ENCODE measurements at places on chromosomes 12 and 14.

DNA sequence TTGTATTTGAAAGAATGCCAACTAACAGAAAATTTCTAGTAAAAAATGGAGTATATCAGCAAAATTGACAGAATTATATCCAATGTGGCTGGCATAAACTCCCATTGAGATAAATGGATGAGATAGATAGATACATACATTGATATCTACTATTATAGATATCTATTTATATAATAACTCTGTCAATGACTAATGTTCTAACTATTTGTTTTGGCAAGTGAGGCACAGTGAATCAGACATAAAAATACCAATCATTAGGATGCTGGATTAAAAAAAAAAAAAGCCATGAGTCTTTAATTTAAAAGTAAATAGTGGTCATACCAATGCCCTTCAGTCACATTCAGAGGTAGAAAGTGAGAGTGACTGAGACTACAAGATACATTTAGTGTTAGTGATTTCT, 33.7 kb upstream of the GLIPR1 start:
- no peak for DNase-seq

DNA sequence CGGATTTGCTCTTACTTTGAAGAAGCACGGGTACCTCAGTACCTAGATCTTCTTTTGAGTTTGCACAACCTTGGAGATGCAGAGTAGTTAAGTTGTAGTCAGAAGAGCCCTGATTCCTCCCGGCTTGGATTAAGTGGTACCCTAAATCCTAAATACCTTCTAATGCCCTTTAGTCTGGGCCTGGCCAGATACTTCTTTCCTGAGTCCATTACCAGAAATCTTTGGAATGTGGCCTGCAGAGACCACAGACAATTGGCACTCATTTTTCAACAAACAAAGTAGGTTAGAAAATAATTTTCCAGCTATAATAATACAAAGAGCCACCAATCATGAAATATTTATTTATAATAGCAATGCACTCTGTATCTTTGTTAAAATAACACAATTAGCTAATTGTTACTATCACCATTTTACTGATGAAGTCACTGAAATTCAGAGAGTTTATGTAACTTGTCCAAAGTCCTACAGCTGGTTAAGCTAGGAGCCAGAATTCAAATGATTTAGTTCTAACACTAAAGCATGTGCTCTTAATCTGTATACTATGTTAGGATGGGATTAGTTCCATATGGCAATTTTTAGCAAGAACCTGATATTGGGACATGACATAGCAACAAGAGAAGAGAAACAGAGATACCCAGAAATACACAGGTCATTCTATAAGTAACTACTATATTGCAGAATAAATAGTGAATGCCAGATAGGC, 132.1 kb upstream of the PDZRN4 start:
- no peak for DNase-seq

- DNase-seq = no peak
Measured at GRCh38 chr14:70086685-70087379, 101.9 kb downstream of the SLC8A3 start.

- no peak for DNase-seq
Measured at GRCh38 chr12:65891219-65891618, 66.9 kb downstream of the HMGA2 start.

- no peak for DNase-seq
Measured at GRCh38 chr14:55832122-55832911, 252.3 kb downstream of the KTN1 start.

DNA sequence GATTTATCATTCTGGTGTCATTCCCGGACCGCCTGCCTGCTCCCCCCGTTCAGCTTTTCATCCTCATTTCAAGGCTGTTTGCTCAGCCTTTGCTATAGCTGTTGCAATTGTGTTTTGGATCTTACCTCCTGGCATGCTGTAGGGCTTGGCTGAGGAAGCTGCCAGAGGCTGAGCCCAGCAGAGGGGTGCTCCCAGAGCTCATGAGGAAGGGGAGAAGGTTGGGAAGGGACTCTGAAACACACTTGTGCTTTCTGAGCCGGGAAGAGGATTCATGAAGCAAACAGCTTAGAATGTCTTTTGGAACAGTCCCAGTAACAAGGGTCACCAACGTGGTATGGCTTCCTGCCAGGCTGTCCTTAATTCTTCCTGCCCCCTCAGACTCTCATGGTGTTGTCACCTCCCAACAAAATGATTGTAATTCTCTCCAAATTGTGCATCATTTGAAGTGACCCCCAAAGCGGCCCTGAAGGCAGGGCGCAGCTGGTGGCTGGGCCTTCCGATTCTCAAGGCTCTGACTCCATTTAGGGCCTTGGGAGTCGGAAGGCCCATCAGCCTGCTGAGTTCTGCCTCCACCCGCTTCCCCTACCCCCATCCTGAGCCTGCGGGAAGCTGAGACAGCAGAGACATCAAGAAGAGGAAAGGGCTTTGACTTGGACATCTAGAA, 111.9 kb upstream of the ARHGAP5 start:
- DNase-seq = no peak

DNA sequence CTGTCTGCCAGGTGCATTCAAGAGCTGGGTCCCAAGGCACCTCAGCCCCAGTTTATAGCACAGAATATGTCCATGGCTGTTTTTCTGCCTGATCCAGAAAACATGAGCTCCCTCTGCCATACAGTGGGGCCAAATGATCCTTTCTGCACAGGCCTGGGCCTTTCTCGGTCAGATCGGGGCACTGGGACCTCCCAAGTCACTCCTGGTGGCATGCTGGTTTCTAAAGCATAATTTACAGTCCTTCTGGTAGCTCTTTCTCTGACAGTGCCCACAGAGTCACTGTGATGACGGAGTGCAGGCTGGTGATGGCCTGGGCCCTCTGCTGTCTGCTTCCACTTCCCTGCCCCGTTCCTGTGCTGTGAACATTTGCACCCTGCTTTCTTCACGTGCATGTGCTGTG, 99.2 kb downstream of the ADGRD1 start:
- DNase-seq = no peak

DNA sequence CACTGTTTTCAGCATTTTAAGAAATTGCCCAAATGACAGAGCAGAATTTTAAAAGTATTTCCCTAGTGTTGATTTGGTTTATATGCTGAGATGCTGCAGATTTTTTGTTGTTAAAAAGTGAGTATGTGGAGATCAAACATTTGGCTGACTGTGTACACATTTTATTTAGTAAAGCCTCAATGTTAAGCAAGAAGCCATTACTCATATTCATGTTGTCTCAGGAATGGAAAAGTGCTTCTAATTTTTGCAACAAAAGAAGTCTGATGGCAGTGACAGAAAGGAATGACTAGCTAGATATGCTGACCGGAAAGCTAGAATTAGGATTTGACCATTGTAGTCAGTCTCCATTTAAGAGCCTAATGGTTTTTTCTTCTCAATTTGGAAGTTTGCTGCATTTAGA, 22.5 kb downstream of the SLC38A6 start:
- DNase-seq = no peak

GRCh38 chr14:37417833-37418232, 177.2 kb downstream of the FOXA1 start:
- DNase-seq = no peak

DNA sequence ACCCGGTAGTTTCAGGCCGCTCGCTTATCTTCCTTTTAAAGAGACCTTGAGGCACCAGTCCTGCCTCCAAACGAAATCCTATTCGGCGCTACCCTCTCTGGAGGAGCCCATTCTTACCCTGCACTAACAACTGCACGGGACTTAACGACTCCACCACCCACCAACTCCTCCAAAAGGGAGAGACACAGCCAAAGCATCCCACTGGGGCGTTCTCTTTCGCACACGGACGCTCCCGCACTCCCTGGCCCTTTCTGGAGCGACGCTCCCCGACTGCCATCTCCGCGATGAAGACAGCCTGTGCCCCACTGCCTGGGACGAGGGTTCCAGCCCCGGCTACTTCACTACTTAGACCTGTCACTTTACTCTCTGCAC, 650 bp downstream of the GALC start:
- no peak for DNase-seq

DNA sequence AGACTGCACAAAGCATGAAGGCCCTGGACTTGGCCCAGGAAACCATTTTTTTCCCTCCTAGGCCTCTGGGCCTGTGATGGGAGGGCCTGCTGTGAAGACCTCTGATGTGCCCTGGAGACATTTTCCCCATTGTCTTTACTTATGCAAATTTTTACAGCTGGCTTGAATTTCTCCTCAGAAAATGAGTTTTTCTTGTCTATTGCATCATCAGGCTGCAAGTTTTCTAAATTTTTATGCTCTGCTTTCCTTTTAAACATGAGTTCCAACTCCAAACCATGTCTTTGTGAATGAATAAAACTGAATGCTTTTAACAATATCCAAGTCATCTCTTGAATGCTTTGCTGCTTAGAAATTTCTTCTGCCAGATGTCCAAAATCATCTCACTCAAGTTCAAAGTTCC, 43.7 kb upstream of the TRHDE start:
- no peak for DNase-seq

DNA sequence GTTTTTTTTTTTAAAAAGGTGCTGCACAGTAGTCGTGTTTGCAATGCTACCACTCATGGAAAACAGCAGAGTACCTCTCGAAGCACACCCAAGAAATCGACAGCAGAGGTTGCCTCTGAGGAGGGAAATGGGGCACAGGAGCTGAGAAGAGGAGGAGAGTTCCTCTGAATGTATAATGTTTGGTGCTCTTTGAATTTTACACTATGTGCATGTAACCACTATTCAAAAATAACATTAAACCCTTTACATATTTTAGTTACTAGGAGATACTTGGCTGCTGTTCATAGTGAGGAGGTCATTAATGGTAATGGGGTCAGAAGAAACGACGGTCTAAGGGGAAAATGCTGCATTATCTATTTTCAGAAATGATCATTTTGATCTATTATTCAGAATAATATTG, 129.4 kb upstream of the CLEC14A start:
- DNase-seq = no peak

- DNase-seq = peak; percentile 94
Measured at GRCh38 chr12:57893431-57894353, 47.2 kb upstream of the CTDSP2 start.

GRCh38 chr14:56461276-56462275, 118.0 kb upstream of the TMEM260 start:
- no peak for DNase-seq

DNA sequence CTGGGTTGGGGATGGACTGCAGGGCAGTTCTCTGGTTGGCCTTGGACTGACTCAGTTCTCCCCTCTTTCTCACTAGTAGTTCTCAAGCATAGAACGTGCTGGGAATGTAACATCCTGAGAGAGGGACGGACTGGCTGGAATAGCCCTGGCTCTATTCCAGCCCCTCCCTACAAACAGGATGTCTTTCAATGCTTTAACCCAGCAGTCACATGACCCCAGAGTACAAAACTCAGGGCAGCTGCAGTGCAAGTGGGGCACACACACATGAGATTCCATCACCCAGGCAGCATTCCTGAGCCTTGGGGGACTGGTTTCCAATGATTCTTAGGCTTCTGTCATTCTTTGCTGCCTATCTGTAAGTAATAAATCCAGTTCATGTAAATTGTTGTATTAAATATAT, 1.6 kb upstream of the ACOT6 start:
- no peak for DNase-seq

DNA sequence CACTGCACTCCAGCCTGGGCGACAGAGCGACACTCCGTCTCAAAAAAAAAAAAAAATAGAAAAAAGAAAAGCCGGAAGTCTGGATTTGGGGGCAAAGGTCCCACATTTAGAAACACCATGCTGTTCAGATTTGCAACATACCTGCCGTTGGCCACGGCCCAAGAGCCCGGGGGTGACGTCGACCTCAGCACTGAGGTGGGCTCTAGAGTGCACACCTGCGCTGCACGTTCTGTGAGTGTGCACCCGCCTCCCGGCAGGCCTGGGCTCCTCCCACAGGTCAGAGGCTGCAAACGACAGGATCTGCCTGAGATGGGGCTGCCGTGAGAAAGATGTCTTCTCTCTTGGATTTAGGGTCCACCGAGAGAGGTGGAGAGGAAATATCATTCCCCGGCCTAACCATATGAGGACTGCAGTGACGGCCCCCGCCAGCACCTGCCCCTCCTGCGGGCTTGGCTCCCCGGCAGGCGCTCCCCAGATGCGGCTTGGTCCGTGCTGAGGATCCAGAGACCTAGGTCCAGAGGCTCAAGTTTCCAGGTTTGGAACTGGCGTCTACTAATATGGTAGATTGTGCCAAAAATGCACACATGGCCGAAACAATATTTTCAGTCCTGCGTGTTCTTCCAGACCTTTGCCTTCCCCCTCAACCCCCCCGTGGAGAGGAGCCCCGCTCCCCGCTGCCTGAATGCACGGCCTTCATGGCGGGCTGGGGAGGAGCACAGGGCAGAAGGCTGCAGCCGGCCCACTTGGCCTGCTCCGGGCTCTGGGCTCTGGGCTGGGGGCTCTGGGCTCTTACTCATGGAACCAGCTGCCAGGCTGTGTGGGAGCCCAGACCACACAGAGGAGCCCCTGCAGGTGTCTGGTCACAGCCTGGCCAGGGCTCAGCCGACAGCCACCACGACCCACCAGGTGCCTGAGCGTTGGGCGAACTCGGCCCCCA, 58.8 kb upstream of the FBRSL1 start:
- DNase-seq = no peak

GRCh38 chr12:110932046-110932445, 11.7 kb upstream of the MYL2 start:
- DNase-seq = no peak

- no peak for DNase-seq
Measured at GRCh38 chr14:51960866-51961265, 28.5 kb upstream of the RTRAF start.

DNA sequence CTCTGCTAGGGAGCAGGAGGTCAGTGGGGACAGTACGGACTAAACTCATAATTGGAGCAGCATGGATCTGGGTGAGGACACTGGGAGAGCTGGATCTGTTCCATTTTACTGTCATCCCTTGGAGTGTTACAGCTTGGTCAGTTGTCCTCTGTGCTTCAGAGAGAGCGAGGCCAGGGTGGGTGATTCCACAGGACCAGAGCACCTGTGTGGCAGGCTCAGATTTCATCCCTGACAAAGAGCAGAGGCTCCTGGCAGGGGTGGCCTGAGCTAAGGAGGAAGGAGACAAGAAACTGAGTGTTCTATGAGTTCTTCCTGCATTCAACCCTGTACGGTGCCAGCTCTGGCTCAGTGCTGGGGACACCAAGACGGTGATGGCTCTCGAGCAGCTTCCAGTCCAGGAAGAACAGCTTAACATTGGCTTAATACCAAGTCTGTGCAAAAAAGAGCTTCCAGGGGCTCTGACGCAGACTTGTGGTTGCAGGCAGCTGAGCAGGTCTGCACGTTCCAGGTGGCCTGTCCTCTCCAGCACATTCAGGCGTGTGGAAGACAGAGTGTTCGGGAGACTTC, 8.4 kb upstream of the PGF start:
- DNase-seq = no peak

DNA sequence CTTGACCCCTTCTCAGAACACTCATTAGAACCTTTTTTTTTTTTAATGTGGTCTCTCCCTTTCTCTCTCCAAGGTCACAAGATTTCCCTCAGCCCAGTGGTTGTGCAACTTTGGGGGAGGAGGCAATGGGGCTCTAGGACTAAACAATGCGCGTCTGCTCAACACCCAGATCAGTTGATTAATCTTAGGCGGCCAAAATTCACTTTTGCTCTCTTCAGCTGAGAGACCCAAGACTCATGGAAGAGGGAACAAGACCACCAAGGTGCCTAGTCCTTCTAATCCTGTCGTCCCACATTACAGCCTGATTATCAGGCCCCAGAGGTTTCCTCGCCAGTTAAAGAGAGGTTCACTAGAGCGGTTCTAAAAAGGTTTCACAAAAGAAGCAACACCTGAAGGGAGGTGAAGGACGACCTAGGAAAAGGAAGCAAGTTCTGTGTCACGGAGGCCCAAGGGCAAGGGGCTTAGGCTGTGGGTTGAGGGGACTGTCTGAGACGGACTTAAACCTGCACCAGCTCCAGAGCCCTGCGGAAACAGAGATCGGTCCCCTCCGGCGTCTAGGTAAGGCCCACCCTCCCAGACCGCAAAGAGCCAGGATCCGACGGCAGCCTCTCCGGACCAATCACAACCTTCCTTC, 824 bp upstream of the TARBP2 start:
- peak; percentile 81 for DNase-seq
